ENCODE measurements at places on chromosomes 4 and X.

DNA sequence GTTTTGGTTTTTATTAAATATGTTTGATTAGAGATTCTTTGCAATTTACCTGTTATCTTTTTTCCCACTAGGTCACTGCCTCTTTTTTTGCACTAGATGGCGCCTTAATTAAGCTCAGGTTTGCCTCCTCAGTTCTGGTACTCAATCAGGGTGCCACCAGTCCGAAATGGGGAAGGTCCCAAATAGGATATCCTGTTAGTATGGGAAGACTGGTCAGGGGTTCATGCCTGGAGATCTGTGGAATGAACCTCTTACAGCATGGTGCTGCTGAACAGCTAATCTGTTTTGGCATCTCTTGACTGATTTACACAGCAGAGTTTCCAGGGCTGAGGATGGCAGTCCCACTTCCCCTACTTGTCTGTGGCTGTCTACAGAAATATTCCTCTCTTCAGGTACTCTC is 24.2 kb upstream of the VSIG1 start:
- no peak for DNase-seq

GRCh38 chrX:1487401-1487800 is 34.7 kb upstream of the ASMTL start:
- DNase-seq, result no peak

DNA sequence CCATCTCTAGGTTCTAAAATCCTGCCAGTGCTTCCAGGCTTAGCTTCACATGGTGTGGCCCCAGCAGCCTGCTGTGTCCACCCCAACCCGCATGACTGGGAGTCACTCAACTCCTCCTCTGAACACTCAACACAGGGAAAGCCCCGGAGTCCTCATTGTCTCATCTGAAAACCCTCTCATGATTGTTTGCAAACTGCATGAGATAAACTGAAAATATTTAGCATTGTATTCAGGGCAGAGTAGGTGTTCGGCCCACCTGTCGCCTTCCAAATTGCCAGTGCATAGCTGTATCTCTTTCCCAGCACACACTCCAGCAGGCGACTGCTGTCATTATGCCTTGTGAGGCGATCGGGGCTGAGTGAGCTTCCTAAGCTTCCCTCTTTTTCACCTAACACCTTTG is 76.7 kb upstream of the SORBS2 start:
- no peak for DNase-seq

- DNase-seq, result no peak
These were observed 129.0 kb downstream of the SPCS3 start for GRCh38 chr4:176448761-176449160.

GRCh38 chrX:10755439-10756334 is 135.3 kb upstream of the MID1 start:
- no peak for DNase-seq

DNA sequence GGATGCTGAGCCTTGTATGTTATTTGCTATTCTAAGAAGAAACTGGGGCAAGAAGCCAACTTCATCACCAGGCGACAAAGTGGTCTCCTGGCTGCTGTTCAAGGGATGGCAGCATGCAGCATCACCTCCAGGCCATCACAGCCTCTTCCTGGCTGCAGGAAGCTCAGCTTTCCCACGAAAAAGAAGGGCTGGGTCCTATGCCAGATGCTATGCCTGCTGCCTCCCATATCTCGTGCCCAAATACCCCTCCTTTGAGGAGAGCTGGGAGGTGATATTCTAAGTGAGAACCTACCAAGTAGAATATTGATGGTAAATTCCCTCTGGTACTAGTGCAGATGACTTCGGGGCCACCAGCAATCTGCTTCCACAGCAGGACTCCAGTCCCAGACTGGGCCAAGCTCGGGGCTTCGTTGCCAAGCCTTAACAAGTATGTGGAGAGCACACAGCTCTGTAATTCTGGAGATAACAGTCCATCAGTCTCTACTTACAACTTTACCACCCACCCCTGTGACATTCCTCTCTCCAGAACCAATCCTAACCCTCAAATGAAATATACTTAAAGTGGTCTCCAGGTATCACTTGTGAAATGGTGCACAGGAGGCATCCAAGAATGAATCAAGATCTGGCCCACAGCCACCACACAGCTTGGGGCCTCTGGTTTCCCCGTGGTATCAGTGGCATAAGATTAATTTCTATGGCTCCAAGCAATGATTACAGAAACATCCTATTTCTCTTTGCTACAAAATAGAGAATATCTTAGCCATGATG is 149.3 kb downstream of the PALLD start:
- DNase-seq, result no peak

- DNase-seq, result no peak
These were observed 1192.1 kb upstream of the PRKX start for GRCh38 chrX:4905576-4905975.

- DNase-seq, result no peak
These were observed 10.1 kb downstream of the SNX12 start for GRCh38 chrX:71057848-71058530.

DNA sequence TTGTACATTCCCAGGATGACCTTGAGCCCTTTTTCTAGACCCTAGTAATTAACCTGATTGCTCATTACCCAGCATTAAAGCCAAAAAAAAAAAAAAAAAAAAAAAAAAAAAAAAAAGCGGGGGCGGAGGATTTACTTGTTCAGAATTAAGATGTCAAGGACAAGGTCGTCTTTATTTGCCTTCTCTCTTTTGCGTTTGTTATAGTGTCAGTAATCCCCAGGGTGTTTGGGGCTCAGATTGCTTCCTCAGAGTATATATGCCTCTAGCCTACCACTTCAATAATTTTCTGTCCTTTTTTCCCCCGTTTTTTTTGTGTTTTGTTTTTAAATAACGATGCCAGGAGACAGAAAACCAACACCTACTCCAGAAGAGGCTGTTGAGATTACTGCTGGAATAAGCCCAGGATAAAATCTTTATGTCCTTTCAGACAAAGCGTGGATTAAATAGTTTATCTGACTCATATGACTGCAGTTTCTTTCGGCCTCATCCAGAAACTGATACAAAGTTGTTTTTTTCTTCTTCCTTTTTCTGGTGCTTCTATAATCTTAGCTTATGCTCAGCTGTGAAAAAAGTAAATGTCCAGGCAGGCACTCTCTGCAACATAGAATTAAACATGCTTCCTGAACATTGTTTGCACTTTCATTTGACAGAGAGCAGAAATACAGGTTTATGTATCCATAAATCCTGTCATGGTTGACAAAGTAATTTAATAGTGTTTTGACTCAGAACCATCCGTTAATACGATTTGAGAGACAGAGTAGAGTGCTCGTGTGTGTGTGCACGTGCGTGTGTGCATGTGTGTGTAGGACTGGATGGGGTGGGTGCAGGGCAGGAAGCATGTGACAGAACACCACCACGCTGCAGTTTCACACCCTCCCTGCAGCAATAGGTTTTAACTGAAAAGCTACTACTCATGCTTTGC is 138.6 kb downstream of the AFF1 start:
- DNase-seq, result no peak

- DNase-seq, result no peak
These were observed 6.3 kb upstream of the ATP10D start for GRCh38 chr4:47478804-47479203.

DNA sequence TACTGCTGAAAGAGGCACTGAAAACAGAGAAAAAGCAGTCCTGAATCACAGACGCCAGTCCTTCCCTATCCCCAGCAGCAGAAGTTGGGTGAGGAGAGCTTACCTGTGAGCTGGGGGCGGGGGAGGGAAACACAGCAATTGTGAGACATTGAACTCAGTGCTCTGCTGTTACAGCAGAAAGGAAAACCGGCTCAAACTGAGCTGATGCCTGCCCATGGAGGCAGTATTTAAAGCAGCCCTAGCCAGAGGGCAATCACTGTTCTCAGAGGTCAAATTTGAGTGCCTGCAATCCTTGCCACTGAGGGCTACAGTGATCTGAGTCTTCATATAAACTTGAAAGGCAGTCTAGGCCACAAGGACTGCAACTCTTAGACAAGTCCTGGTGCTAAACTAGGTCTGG is 220.7 kb downstream of the GRXCR1 start:
- no peak for DNase-seq

- DNase-seq, result no peak
These were observed 3.9 kb downstream of the KIT start for GRCh38 chr4:54661686-54662085.

DNA sequence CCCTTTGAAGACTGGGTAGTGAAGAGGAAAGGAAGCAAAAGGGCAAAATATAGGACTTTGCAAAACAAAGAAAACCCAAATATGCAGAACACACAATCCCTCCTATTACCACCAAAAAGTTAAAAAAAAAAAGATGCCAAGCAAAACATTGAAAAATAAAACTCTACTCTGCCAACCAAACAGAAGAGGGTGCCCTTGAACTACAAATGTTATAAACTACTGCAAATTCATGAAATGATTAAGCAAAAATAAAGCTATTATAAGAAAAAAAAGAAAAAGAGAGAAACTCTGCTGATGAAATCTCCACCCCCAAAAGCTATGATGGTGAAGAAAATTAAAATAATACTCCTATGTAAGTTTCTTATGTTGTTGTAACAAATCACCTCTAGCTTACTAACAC is 168.5 kb upstream of the STK26 start:
- DNase-seq, result no peak

DNA sequence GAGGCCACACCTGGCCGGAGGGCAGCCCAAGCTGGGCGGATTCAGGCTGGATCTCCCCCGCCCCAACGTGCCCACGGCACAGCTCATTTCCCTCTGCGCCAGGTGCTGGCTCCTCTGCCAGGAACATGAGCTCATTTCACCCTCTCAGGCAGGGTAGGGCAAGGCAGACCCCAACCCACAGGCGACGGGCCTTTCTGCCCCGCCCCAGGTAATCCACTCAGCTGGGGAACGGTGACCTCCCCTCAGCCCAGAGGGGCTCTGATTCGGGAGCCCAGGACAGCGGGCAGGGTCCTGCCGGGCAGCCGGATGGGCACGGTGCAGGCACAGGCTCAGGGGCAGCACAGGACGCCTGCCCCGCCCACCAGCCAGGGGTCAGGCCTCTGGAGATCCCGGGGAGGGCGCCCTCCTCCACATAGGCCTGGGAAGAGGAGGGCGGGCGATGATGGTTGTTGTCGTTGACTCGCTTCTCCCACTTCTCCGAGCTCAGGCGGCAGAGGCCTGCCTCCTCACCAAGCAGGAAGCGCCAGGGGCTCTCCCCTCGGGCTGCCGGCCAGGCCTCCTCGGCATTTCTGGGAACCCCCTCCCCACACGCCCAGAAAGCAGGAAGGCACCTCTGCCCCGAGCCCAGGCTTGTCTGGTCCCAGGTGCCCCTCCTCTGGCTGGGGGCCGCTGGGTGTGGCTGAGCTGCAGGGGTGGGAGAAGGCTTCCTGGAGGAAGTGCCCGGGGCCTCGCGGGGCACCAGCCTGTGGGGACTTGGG is 31.1 kb downstream of the TACC3 start:
- no peak for DNase-seq

- DNase-seq, result no peak
These were observed 349.8 kb downstream of the OPHN1 start for GRCh38 chrX:68083510-68083909.

DNA sequence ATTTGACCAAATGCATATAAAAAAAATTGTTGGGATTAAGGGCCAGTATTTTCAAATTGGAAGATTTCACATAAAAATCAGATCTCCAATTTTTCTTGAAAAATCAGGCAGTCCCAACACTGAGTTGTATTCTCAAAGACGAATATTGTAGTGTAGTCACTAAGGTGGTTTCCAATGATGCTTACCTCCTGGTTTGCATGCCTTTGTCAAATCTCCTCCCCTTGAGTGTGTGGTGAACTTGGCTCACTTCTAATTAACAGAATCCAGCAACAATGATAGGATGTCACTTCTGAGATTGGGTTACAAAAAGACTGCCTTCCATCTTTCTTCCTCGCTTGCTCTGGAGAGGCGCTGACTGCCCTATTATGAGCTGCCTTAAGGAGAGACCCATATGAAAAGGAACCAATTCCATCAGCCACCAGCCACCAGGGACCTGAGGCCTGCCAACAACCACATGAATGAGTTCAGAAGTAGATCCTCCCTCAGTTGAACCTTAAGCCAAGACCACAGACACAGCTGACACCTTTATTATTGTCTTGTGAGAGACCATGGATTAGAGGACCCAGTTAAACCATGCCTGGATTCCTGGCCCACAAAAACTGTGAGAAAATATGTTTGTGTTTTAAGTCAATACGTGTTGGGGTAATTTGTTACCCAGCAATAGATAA is 31.2 kb upstream of the TSPAN5 start:
- no peak for DNase-seq

DNA sequence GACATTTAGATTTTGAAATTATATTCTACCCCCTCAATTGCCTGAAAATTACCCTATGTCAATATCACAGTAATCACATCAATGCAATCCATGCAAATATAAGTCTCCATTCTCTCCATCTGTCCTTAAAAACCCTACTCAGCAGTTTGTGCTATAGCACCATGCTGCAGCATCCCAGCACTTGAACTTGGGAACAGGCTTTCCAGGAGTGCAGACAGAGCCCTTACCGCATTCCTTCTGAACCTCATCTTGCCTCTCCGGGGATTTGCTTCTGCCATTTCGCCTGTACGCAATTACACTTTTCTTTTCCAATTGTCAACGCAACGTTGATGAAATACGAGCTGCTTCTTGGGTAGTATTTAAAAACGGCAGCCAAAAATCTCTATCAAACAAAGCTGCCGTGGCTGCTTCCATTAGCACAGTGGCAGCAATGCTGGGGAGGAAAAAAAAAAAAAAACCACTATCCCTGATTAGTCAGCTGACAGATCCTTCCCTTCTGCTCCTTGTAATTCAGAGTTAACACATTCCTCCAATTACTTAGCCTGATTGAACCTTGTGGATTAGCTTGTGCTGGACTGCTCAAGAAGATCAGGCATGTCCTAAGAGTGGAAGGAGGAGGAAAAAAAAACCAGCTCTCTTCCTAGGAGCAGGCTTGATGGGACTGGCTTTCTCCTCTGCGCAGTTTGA is 65.6 kb downstream of the MCF2 start:
- DNase-seq, result no peak

DNA sequence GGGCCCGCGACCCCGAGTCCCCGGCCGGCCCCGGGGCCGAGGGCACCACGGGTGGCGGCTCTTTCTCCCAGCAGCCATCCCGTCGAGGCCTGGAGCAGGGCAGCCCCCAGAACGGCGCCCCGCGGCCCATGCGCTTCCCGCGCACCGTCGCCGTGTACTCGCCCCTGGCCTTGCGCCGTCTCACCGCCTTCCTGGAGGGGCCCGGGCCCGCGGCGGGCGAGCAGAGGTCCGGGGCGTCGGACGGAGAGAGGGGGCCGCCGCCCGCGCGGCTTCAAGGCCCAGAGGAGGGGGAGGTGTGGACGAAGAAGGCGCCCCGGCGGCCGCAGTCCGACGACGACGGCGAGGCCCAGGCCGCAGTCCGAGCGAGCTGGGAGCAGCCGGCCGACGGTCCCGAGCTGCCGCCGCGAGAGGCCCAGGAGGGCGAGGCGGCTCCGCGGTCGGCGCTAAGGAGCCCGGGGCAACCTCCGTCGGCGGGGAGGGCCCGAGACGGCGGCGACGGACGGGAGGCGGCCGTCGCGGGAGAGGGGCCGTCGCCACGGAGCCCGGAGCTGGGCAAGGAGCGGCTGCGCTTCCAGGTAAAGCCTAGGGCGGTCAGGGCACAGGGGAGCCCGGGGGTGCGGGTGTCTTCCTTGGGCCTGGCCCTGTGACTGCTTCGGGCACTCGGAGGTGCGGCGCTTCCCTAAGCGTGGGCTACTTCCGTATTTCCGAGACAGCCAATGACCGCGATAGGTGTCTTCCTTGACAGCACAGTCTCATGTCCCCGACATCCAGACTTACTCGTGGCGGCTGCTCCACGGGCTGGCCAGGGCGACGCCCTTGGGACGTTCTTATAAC is 845 bp downstream of the ZAR1 start:
- no peak for DNase-seq
